ENCODE measurements at places on chromosomes 6 and 20.

- no peak for DNase-seq
Measured at GRCh38 chr6:170132011-170132521, 158.8 kb downstream of the DLL1 start.

GRCh38 chr20:41155261-41155660 is 17.9 kb downstream of the PLCG1 start:
- DNase-seq = no peak

GRCh38 chr6:84728602-84729001 is 35.8 kb downstream of the TBX18 start:
- DNase-seq = no peak

- DNase-seq = no peak
Measured at GRCh38 chr20:1854246-1854645, 41.0 kb upstream of the SIRPA start.

GRCh38 chr20:59564171-59564570 is 40.2 kb upstream of the PHACTR3 start:
- DNase-seq = no peak

DNA sequence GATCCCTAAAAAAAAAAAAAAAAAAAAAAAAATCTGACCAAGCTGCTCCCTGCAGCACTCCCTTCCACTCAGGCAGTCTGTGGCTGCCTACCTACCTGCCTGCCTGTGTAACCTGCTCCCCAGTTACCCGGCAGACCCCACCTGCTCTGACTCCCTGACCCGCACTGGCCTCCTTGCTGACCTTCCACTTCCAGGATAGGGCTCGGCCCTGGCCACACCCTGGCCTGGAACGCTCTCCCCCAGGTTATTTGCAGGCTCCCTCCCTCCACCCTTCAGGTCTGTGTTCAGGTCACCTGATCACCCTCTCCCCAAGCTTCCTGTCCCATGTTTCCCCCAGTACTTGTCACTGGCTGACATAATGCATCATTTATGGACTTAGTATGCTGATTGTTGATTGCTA is 134.3 kb downstream of the SLC23A2 start:
- DNase-seq = no peak

- DNase-seq = no peak
Measured at GRCh38 chr20:53752583-53752970, 158.9 kb upstream of the ZNF217 start.

- no peak for DNase-seq
Measured at GRCh38 chr20:59939052-59939878, 840 bp downstream of the PPP1R3D start.

- DNase-seq = no peak
Measured at GRCh38 chr6:168093634-168094033, 14.6 kb upstream of the FRMD1 start.

All from stimulated activated CD4-positive, alpha-beta T cell treated with anti-CD3 and anti-CD28 coated beads, Interleukin-12 subunit alpha, Interleukin-12 subunit beta, amount 100 ng/mL, for 24 hours (primary cell).